ENCODE measurements at places on chromosomes 6 and 20.

- DNase-seq: no peak
These were observed 290.7 kb downstream of the ARHGAP18 start for GRCh38 chr6:129419324-129419723.

DNA sequence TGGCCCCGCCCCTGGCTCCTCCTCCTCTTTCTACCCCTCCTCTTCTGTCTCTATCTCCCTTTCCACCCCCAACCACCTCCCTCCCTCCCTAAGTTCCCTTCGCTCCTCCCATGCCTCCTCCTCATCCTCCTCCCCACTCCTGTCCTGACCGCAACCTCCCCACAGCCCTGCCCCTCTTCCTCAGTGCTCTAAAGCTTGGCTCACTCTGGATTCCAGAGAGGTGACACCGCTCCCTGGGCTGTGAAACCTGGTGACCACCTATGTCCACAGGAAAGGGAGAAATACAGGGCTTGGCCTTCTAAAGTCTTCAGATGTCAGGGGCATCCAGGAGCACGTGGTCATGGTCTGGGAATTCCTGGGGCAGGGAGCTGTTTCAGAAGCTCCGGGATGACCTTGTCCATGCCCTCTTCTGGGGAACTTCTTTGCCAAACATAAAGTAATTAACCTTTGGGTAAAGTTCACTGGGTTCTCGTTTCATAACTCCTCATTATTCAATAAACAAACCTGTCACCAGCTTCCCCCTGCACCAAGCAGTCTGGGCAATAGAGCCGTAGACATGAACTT lies 345 bp upstream of the CST5 start:
- no peak for DNase-seq

- no peak for DNase-seq
These were observed 54.3 kb downstream of the PDE7B start for GRCh38 chr6:135905604-135906300.

DNA sequence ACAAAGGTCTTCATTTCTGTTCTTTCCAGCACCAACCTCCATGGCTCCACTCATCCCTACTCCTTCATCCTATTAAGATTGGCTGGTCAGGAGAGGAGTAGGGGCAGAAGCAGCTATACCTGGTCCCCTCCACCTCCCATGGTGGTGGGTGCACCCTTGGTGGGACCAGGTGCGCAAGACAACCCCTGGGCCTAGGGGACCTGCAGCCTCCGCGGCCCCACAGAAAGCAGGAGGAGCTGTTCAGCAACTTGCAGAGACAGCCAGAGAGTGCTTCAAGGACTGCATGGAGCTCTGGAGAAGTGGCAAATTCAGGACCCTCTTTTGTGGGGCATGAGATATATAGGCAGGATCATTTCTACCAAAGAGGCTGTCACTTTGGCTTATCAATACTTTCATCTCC lies 9.8 kb downstream of the ULBP2 start:
- DNase-seq: no peak

GRCh38 chr6:19734519-19734918 lies 102.7 kb upstream of the ID4 start:
- no peak for DNase-seq

- DNase-seq: no peak
These were observed 57.2 kb downstream of the CHD6 start for GRCh38 chr20:41560970-41561369.

GRCh38 chr6:142568857-142569597 lies 267.2 kb downstream of the ADGRG6 start:
- no peak for DNase-seq

- no peak for DNase-seq
These were observed 555.6 kb downstream of the CD83 start for GRCh38 chr6:14673201-14673600.

- DNase-seq: no peak
These were observed 14.0 kb downstream of the TFEB start for GRCh38 chr6:41721414-41721813.

DNA sequence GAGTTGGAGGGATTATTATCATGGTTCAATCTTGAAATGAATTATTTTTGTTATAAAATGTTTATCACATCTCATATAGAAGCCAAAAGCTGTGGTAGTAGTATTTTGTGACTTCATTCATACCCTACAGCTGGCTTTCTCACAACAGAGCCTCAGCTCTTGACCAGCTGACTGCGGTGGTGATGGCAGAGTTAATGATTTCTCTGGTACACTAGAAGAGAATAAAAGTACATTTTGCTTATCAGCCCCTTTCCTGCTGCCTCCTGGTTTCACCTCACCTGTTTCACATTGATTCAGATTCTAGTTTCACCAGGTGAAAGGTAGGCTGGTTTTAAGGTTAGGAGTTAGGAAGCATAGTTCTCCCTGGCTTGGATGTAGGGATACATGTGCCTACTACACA lies 55.7 kb downstream of the AFG1L start:
- no peak for DNase-seq

DNA sequence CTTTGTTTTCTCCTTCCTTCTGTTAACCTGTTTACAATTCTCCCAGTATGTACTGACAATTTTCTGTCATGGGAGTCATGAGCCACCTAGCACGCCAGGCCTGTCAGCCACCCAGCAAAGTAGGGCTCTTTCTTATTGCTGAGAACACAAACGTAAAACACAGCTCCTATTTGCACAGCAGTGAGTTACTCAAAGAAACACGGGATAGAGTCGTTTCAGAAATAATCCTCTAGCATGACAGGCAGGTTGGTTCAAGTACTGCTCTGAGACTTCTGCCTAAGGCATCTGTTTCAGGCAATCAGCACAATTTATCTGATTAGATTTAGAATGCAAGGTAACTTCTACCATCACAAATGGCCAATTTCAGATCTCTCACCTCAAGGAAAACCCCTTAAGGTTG lies 88.8 kb downstream of the CD24 start:
- DNase-seq: no peak
